ENCODE measurements at places on chromosomes 6 and 20.

GRCh38 chr20:10076126-10077080, 41.6 kb downstream of the ANKEF1 start:
- DNase-seq = no peak

GRCh38 chr6:6968357-6968730, 139.4 kb upstream of the RREB1 start:
- no peak for DNase-seq

- no peak for DNase-seq
These were observed 42.2 kb upstream of the ADTRP start for GRCh38 chr6:11820821-11821220.

- no peak for DNase-seq
These were observed 138.0 kb downstream of the FUT9 start for GRCh38 chr6:96153775-96154174.

DNA sequence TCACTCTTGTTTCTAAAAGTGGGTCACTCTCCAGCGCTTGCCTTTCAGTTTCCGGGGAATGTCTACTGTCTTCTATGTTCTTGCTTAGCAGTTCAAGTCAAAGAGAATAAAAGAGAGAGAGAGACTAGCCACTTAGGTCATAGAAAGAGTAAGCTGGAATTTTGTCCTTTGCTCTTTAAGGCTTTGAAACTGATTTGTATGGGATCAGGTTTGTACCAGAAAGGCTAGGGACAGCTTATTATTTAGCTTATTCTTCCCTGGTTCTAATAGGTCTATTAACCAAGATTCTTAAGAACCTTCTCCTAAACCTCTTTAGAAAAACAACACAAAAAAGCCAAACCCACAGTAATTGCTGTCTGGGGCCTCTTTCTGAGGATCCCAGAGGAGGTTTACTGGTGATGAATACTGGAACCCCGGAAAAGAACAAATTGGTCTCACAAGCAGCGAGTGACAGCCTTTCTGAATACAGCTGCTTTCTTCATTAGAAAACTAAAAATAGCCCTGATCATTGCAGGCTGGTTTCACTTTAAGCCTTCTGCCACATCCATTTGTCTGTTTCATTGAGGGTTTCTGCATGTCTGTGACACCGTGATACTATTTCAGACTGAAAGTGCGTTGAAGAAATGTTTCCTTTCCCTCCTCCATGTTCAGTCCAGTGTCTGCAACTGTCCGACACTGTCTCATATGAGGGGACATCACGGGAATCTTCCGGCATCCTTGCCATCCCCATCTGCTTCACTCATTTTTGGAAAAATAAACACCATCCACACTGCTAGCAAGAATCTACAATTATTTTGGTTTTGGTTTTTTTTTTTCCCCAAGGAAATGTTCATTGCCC, 75.1 kb upstream of the ATXN1 start:
- no peak for DNase-seq

GRCh38 chr6:109867009-109867969, 110.8 kb upstream of the GPR6 start:
- no peak for DNase-seq

- DNase-seq = no peak
These were observed 447.2 kb downstream of the DOK5 start for GRCh38 chr20:54922636-54923035.

GRCh38 chr6:6826961-6827360, 238.4 kb downstream of the LY86 start:
- DNase-seq = no peak

- DNase-seq = no peak
These were observed 25.6 kb upstream of the IL17A start for GRCh38 chr6:52160472-52161104.

GRCh38 chr6:124742971-124743370, 219.3 kb upstream of the RNF217 start:
- no peak for DNase-seq

GRCh38 chr6:162222521-162222920, 505.0 kb downstream of the PRKN start:
- DNase-seq = no peak

DNA sequence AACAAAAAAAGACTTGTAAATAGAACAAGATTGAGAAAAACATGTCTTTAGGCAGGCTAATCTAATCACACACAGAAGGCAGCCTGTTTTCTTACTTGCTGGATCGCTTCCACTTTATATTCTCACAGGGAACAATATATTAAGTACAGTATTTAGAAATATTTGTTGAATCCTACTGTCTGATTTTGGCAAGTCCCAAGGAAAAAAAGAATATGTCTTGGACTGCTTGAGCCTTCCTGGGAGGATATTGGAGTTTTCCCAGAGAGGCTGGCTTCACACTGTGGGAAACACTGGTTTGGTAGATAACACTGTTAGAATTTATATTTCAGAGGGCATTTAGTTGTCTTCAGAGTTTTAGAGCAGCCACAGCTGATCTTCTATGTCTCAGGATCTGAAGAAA, 229.7 kb downstream of the PRL start:
- no peak for DNase-seq

DNA sequence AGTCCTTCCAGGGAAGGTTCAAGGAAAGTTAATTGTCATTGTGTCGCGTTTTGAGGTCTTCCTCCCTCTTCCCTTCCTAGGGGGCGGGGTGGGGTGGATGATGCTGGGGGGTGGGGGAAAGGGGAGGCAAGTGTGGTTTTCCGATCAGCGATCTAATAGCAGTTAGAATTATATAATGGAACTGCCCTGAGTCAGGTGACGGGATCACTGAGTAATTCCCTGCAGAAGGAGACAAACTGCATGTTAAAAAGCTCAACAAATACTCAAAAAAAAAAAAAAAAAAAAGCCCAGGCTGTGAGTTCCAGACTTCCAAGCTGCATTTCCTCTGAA, 240.4 kb downstream of the PHACTR1 start:
- no peak for DNase-seq

DNA sequence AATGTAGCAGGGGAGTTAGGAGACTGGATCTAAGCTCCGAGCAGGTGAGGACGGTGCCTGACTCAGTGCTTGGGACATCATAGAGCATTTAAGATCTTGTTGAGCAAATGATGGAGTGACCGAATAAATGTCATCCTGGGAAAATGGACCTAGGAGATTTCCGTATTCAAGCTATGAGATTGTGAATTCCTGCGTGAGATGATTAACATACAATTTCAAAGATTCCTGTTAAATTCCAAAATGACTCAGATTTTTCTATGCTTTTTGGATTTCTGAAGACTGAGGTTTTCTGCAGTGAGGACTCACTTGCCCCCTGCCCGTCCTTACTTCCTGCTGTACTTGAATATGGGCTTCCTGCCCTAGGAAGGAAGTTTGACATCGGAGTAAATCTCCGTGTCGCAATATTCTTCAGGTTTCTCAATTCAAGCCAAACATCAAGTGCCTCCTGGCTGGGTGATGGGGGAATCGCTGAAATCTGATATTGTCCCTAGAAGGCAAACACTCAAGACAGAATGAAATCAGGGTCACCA, 5.2 kb downstream of the SYTL3 start:
- DNase-seq = no peak

- no peak for DNase-seq
These were observed 53.6 kb upstream of the BHLHE23 start for GRCh38 chr20:63060057-63060991.

DNA sequence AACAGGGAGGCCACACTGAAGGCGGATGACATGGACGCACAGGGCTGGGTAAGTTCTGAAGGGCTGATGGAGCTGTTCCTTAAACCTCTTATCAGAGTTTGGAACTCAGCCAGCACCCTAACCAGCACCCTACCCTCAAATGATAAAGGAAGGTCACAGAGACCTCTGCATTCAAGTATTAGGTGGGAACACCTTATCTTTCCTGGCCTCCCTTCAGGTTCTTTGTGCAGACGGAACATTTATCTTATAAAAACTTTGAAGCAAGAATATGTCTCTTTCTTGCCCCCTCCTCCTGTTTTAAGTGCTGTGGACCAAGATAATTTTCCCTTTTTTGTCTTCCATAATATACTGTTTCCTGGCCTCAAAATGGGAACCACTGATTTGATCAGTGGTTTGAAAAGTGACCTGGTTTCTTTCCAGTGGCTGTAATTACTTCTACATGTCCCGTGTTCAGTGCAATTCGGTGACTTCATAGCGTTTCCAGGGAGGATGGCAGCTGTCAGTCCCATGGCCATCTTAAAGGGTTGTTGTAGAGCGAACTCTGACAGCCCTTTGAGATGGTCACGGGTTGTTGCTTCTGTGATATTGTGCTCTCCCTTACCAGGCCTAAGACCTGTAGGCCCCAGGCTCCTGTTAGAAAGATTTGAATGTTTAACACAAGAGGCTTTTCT, 213.2 kb upstream of the MYLIP start:
- no peak for DNase-seq

GRCh38 chr20:4138056-4138455, 122.7 kb upstream of the RNF24 start:
- no peak for DNase-seq

DNA sequence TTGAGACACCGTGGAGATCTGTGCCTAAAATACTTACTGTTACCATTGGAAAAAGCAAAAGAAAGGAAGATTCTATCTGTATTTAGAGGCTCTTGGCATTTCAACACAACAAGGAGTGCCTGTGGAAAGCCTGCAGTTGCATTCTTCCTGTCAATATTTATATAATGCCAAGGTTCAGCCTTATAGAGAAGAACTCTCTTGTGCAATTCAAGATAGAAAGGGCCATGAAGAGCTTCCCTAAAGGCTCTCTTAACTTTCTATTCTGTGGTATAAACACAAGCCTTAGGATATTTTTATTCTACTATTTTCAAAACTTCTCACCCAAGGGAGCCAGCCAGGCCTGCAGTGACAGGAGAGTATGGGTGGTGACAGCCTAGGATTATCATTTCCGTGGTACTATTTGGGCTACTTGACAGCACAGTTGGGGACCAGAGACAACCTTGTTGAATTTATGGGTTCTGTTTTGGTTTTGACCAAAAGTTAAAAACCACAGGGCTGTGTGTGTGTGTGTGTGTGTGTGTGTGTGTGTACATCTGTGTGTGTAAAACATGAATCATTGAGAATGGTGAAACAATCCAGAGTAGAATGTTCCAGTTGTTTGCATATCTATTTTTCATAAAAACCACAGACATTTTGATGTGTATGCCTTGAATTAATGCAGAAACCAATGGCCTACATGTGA, 700.9 kb upstream of the SLC35B3 start:
- no peak for DNase-seq

- DNase-seq = no peak
These were observed 9.2 kb downstream of the SOX12 start for GRCh38 chr20:334578-334977.

DNA sequence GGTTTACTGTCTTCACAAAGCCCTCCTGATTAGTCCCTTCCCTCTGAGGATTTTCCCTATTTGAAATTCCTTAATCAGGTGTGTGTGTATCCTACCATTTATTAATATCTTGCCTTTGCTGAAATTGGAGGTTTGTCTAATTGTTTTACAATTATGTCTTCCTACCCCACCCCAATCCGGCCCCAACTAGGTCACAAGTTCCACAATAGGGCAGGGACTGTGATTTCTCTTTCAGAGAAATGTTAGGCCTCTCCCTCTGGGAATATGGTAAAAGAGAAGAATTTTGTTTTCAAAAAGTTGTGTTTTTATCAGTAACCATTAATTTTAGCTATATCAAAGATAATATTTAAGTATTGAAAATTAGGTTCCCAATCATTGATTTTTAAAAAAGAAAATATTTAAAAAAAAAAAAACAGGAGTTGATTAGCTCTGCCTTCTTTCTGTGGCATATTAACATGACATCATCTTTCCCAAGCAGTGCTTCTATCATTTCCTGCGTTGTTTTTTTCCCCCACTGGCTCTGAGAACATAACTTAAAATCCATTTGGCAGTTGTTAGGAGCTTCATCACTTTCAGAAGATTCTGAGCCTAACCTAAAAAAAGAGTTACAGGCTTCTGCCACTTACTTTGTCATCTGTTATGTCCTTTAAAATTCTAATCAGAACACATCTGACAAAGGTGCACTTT, 36.1 kb downstream of the BLOC1S5 start:
- DNase-seq = no peak

DNA sequence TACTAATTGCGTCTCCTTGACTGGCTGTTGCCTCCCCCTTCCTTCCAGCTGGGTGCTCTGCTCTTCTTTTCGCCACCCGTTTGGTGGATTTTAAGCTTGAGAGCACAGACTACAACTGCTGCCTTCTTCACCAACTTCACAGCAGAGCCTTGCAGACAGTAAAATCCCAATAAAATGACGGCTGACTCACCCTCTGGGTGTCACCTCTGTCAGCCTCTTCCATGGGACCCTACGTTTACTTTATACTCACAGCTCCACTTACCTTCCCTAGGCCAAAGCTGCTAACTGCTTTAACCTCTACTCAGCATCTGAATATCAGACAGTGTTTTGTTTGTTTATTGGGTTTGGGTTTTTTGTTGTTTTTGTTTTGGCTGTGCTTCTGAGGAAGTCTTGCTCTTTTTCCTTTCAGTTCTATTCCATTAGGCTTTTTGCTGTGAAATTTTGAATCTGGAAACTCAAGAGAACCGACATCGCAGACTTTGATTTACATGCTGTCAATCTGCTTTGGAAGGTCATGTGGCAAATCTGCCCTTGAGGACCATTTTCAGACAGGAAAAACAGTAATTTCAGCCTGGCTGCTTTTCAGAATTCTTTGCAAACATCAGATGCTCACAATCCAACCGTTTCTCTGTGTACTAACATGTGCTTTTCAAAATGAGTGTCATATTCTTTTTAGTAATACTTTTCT, 2.4 kb downstream of the AGPAT4 start:
- no peak for DNase-seq

DNA sequence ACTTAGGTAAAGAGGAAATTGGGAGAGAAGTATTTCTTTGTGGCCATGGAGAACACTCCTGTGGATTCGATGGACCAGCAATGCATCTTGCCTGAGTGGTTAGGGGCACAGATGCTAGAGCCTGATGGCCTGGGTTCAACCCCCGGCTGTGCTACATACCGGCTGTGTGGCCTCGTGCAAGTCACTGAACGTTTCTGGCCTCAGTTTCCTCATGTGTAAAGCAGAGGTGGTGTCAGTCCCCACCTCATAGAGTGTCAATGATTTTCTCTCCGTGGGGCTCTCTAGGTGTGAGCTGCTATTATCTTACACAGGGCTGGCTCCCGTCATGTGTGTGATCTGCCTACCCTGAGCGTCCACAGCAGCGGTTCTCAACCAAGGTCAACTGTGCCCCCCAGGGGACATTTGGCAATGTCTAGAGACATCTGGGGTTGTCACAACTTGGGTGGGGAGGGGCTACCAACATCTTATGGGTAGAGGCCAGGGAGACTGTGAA, 50.0 kb upstream of the PTPN1 start:
- DNase-seq = no peak

GRCh38 chr6:127879685-127880084, 21.2 kb downstream of the THEMIS start:
- no peak for DNase-seq

- no peak for DNase-seq
These were observed 92.8 kb downstream of the PTPRT start for GRCh38 chr20:43096931-43097260.

Measured in NCI-H1092 (cell line).